ENCODE measurements at places on chromosomes 1 and 21.

DNA sequence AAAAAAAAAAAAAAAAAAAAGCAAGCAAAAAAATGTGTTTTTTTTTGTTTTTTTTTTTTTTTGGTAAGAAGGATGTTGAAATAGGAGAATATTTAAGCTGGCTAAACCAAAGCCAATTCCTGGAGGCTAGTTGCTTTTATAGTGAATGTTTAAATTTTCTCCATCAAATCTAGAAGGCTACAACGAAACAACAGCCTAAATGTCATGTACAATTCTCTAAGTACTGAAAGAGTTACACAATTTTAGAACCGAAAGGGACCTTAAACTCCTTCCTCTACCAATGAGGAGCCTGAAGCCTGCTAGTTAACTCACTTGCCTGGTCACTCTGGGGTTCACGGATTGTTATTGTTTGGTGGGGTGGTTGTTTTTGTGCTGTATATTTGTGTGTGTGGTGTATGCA lies 3.5 kb downstream of the WLS start:
- DNase-seq = no peak

DNA sequence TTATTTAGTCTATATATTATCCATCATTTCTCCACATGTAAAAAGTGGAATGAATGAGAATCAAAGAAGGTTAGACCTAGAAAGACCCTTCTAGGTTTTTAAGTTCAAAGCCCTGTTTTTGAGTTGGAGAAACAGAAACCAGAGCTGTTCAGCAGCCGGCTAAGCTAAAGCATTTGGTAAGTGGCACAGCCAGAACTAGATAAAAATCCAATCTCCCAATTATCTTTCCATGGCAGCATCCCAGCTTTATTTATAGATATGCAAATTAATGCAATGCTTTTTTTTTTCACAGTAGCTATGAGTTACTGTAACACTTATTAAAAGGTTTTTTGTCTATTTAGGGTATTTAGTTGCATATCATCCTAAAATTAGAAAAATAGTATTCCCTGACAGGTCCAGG lies 85.1 kb downstream of the NIBAN1 start:
- DNase-seq = no peak

- DNase-seq = no peak
These were observed 4.0 kb downstream of the CNIH3 start for GRCh38 chr1:224620105-224620504.

GRCh38 chr1:46183926-46184557 lies 7.8 kb upstream of the P3R3URF start:
- DNase-seq = no peak

DNA sequence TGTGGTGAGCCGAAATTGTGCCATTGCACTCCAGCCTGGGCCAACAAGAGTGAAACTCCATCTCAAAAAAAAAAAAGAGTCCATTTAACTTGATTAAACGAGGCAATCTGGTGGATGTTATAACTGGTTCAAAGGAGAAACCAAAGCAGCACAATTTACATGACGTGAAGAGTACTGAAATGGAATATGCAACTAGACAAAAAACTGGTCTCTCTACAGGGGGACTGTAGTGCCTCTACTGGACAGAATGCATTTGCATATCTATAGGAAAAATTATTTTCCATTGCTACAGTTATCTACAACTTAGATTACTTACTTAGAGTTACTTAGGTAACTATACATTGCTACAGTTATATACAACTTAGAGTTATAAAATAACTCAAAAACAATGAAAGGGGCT lies 2.7 kb upstream of the CAPN2 start:
- no peak for DNase-seq

All from ureter (tissue), 1 donor.